ENCODE measurements at places on chromosomes 2 and 18.

GRCh38 chr2:241924069-241924908 is 54.8 kb downstream of the RTP5 start:
- DNase-seq, result no peak

DNA sequence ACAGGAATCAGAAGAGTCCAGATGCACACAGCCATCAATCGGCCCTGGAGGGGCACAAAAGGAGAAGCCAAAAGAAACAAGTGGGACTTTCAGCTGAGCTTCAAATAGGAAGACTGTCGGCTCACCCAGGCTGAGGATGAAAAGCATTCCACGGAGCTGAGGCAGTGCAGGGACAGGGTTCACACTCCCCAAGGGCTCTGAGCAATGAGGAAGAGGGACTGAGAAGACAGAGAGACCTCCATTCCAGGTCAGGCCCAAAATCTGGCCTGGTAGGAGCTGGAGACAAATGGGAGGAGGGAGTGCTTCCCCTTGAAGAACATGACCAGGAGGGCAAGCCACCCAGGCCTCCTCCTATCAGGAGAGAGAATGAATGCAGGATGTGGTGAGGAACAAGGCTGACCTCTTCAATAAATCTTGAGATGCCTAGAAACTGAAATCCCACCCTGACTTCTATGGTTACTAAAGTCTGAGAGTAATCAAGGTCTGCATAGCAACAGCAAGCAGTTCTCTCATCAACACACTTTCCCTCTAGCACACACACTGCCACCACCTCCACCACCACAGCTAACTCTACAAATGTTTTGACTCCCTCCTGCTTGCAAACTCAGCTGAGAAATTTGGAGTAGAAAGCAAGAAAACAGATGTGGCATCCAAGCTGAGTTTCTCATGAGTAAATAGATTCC is 434.4 kb downstream of the TNS1 start:
- DNase-seq, result no peak

DNA sequence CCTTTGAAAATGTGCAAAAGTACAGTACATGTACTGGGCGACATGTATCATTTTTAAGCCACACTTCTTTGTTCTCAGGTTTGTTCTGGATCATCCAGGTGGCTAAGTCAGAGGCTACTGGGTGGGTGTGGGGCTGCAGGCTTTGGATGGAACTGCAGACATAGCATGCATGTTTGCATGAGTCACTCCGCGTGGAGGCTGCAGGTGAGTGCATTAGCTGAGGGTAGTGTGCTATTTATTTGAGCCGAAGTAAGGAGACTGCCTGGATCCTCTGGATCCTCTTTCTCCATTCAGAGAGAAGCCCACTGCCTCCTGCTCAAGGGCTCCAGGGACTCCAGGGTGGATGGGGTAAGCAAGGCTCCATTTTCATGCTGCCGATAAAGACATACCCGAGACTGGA is 9.4 kb upstream of the NEURL3 start:
- DNase-seq, result no peak

DNA sequence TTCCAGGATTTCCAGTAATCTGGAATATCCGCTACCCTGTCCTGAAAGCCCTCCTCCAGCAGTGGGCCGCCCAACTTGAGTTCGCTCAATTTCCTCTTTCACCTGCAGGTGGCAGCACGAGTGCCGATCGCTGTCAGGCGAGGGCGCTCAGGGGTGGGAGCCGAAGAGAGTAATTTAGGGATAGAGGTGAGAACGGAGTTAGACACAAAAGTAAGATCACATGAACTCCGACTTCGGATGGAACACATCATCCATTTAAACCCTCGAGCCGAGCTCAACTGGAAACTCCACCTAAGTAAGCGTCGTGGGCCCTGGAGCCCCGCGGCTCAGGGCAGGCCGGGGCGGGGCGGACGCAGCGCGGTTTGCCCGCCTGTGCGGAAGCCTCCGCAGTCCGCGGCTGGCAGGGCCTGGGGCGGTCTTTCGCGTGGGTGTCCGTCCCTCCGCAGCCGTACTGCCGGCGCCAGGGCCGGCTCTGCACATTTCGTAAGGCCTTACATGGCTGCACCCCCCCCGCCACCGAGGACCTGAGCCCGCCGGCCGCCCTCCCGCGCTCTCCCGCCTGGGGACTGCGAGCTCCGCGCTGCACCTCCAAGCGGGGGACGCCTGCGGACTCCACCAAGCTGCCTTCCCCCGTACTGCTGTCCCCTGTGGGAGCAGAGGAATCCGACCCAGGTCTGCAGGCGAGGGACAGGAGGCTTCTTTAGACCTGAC is 61.2 kb downstream of the SEMA4F start:
- peak; percentile 52 for DNase-seq

- no peak for DNase-seq
Observed at GRCh38 chr2:24399434-24400206, 39.3 kb upstream of the ITSN2 start.

DNA sequence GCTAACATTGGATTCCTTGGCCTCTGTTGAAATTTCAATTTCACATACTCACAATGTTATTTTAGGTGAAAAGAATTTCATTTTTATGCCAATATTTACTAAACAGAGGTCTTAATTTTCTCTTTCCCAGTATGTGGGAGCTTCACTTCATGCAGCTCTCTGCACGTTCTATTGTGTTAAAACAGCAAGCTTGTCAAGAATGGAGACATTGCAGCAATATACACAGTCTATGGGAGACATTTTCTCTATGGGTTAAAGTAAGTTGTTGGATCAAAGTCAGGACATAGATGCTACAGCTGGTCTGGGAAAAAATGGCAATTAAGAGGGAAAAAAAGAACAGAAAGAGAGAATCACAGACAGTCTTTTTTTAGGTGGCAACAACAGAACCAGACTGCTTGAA is 70.4 kb upstream of the ARHGAP15 start:
- DNase-seq, result no peak

- DNase-seq, result peak; percentile 61
Observed at GRCh38 chr18:839224-840022, 27.4 kb upstream of the YES1 start.

GRCh38 chr2:241873081-241873802 is 3.7 kb downstream of the RTP5 start:
- DNase-seq, result no peak

DNA sequence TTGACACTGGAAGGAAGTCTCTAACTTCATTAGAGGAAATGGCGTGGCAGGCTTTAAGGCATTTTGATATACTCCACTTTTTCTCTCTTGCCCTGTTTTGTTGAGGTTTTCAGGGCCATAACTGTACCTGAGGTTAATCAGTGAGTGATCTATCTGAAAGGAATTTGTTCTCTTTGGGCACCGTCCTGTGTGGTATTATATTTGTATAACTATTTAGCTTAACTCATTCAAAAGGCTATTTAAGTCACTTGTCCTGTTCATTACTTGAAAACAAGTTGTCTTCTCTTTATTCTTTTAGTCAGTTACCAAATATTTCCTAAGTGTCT is 180.4 kb downstream of the NEDD4L start:
- no peak for DNase-seq

DNA sequence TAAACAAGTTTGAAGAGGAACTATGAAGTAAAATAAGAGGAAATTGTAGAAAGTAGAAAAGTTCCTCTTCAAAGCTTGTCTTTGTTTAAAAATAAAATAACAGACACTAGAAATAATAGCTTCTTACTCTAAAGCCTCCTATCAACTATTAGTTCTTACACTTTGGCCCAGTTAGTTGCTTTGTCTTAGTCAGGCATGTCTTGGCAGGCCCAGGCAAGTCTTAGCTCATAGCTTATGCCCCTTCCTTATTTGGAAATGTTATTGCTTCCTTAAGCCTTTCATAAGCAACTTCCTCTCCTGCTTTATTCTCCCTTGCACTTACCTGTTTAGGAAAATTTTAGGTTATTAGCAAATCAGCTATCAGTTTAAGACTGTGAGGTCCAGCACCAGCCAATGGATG is 950.6 kb upstream of the LRATD1 start:
- DNase-seq, result no peak

GRCh38 chr2:44005846-44006245 is 10.1 kb upstream of the LRPPRC start:
- no peak for DNase-seq

DNA sequence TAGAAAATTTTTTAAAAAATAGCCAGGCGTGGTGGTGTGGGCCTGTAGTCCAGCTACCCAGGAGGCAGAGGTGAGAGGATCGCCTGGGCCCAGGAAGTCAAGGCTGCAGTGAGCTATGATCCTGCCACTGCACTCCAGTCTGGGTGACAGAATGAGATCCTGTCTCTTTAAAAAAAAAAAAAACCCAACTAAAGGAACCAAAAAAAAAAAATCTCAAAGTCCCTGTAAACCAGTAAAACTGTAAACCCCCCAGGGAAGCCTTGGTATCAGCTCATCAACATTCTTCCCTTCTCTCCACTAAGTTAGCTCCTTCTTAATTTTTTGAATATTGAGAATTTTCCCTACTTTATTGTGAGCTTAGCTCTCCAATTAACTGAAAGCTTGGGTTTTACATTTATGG is 8.4 kb upstream of the MCFD2 start:
- no peak for DNase-seq

DNA sequence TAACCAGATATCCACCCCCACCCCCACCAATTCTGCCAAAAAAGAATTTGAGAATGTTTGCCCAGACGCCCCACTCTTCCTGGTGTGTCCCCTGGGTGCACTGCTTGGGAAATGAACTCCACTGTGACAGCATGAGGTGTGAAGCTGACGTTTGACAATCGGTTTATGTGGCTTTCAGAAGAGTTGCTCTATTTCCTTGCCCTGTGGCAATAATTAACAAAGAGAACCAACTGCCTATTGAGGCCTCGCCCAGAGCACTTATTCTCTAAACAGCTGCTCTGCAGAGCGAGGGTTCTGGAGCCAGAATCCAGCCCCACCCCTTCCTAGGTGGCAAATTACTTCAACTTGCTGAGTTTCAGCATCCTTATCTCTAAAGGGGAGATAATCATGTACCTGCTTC is 115.8 kb upstream of the SIX3 start:
- DNase-seq, result no peak

DNA sequence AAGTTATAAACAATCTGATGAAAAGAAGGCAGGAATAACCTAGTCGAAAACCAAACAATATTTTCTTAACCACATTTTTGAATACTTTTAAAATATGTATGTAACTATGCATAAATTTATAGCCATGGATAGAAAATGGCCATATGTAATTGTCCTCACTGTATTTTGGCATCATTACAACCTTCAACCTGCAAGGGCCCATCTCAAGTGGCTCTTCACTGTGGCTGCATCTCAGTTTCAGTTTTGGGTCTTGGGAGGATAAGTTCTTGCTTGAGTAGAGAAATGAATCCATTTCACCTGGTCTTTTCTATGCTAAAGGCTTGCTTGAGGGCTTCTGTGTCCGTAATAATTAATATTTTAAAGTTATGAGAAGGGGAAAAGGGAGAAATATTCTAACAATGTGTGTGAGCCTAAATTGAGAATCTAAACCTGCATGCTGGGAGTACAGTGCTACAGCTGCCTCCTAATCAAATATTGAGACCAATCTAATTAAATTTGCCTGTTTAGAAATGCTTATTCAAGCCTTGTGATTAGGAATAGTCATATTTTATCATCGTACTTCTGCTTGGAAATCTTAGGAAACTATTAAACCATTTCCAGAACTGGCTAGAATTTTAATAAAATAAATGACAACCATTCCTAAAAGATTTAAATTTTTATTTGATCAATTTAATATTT is 92.5 kb downstream of the EML4 start:
- no peak for DNase-seq

DNA sequence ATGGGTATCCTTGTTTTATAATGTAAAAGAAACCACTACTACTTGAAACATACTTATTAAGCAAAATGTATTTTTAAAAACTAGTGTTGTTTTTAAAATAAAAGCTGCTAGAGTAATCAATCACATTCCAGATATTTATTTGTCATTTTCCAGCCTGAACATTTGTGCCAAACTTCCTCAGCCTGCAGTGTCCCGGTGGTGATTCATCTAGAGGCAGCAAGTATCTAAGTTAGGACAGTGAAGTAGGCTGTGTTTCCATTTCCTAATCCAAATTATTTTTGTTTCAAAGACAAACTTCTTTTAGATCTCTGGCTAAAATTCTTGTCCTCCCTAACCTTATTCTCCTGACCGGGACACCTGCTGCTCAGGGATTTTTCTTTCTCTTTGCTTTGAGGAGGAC is 12.8 kb upstream of the GCG start:
- no peak for DNase-seq

DNA sequence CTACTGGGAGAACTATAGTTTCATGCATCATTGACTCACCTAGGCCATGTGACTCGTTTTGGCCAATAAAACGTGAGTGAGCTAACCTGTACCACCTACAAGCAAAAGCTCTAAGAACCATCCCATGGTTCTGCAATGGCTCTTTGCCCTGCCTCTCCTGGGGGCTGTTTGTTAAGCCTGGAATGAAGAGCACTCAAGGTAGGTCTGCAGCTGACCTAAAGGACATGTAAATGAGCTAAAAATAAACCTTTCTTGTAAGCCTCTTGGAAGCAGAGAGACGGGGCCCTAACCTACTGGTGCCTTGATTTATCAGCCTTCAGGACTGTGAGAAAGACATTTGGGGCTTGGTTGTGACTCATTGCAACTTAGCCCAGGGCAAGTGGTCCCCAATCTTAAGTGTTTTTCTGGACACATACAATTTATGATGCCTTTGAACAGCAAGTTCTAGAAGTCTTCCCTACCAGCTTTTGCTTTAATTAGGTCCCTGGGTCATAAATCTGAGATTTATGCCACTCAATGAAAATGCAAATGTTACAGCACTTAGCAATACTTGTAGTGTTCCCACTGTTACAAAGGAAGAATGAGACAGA is 107.4 kb downstream of the OSBPL6 start:
- DNase-seq, result no peak

DNA sequence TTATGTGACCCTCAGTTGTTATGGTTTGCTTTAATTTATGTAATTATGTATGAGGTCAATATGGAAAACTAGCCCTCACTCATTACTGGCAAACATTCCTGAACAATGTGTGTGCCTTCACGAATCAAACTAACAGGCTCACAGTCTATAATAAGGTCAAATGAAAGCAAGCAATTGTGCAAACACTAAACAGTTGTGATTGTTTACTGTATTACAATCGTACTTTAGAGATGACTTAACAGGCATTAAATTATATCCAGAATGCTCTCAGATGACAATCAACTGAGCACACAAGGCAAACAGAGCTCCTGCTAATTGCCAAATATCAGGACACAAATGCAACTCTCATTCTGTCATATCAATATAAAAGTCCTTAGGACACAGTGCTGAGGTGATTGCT is 29.5 kb downstream of the COL5A2 start:
- no peak for DNase-seq

DNA sequence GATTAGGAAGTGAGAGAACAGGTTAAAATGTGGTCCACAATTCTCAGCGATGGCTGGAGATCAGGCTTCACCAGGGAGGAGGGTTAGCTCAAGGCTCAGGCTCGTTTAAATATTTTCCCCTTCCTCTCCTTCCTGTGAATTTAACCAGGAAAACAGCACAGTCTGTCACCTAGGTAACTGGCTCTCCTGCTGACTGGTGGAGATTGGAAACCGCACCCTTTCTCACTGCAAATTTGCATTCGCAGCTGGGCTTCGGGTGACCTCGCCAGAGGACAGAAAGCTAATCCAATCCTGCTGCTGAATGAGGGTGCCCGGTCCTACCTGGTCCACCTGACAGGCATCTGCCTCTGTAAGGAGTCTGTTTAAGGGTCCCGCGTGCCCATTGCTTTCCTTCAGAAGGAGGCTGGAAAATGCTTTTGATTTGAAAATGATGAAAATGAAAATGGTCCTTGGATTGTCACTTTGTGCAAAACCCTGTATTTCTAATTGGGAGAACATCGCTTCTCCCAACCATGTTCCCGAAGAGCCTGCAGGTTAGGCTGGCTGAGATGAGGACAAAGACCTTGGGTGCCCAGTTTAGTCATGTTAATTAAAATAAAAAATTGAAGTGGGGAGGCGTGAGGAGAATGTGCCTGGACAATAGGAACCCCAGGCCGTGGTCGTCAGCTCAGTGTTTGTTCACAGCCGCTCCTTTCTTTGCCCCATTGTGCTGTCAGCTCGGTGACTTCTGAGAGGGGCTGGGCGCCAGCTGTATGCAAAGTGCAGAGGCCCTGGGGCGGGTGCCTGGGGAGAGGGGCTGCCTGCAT is 43.4 kb upstream of the MTCL1 start:
- no peak for DNase-seq

Data from hypothalamus (tissue), 51 donors.